Mesothelial cell of epicardium (in vitro differentiated cells): ENCODE measurements at places on chromosomes 3 and 15.

DNA sequence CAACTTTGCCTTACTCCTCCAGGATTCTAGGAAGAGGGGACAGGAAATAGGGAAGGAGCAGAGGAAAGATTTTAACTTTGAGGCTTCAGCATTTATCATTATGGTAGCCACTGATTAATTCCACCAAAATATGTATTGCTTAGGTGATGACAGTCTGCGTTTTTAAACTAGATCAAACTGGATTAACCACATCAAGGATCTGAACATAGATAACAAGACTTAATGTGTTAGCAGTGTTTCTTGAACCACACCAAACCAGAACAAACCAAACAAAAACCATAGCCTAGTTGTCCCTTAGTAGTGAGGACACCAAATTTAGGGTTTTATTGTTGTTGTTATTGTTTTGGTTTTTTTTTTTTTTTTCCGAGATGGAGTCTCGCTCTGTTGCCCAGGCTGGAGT, 113.5 kb upstream of the LMOD3 start:
- no peaks in the 10 kb centered on the region for H3K27me3 ChIP-seq
- H3K36me3 ChIP-seq = peaks cover 4% of the 10 kb centered on the region
- no peak for DNase-seq
- peak overlapping the region; percentile 60 for H3K4me3 ChIP-seq
- peak overlapping the region; percentile 92 for H3K27ac ChIP-seq

DNA sequence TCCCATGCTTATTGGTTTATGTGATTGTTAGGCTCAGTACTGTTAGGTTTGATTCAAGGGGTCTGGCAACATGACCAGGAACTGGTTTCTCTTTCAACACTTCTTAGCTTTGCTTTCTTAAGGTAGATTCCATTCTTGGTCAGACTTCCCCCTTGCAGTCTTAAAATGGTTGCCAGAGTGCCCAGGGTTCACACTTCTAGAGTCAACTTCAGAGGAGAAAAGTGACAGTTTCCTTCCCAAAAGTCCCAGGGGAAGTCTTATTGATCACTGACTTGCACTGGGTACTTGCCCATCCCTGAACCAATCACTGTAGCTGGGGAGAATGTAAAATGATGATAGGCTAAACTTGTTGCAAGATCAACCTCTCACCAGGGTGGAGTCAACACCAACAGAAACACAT, 14.1 kb downstream of the MGLL start:
- H3K4me3 ChIP-seq = no peak overlapping the region
- no peak for DNase-seq
- H3K27me3 ChIP-seq = peaks cover 10% of the 10 kb centered on the region
- no peak overlapping the region for H3K27ac ChIP-seq
- no peaks in the 10 kb centered on the region for H3K36me3 ChIP-seq

- H3K36me3 ChIP-seq = no peaks in the 10 kb centered on the region
- no peak for DNase-seq
- no peaks in the 10 kb centered on the region for H3K4me1 ChIP-seq
- H3K27me3 ChIP-seq = no peaks in the 10 kb centered on the region
Observed at GRCh38 chr3:18216996-18217395, 208.1 kb downstream of the SATB1 start.

- peaks cover 1% of the 10 kb centered on the region for H3K4me1 ChIP-seq
- no peak overlapping the region for H3K4me3 ChIP-seq
- no peak overlapping the region for H3K27ac ChIP-seq
- DNase-seq = no peak
Observed at GRCh38 chr15:92184679-92185230, 208.9 kb upstream of the ST8SIA2 start.

- H3K27me3 ChIP-seq = no peaks in the 10 kb centered on the region
- no peak for DNase-seq
- no peak overlapping the region for H3K27ac ChIP-seq
Observed at GRCh38 chr3:171314341-171314740, 145.9 kb downstream of the TNIK start.

- DNase-seq = peak; percentile 3
- peaks cover 8% of the 10 kb centered on the region for H3K4me1 ChIP-seq
- no peak overlapping the region for H3K4me3 ChIP-seq
- no peaks in the 10 kb centered on the region for H3K27me3 ChIP-seq
Observed at GRCh38 chr15:31207246-31207645, 105.7 kb upstream of the TRPM1 start.

GRCh38 chr15:76846782-76847181, 58.4 kb downstream of the SCAPER start:
- DNase-seq = no peak
- no peaks in the 10 kb centered on the region for H3K27me3 ChIP-seq
- no peak overlapping the region for H3K4me3 ChIP-seq
- no peaks in the 10 kb centered on the region for H3K4me1 ChIP-seq
- no peak overlapping the region for H3K27ac ChIP-seq
- H3K36me3 ChIP-seq = peaks cover 46% of the 10 kb centered on the region

DNA sequence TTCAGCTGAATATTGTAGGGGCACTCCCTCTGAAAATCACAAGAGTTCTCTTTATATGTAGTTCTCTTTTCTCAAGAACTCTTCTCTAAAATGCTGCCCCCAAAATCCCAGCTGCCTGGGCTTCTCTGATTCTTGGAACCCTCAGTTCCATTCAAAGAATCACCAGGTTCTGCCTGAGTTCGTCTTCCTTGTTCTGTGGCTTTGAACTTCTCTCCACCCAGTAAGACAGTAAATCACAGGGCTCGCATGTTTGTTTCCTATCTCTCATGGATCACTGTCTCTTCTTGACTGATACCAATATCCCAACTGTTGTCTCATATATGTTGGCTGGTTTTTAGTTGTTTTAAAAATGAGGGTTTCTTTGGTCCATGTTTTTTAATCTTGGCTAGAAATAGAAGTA, 359.5 kb upstream of the CBLB start:
- H3K27me3 ChIP-seq = no peaks in the 10 kb centered on the region
- no peak for DNase-seq
- peaks cover 5% of the 10 kb centered on the region for H3K4me1 ChIP-seq
- no peak overlapping the region for H3K4me3 ChIP-seq

GRCh38 chr15:25060472-25060803, 105.7 kb downstream of the SNRPN start:
- DNase-seq = peak; percentile 3
- no peaks in the 10 kb centered on the region for H3K4me1 ChIP-seq
- H3K4me3 ChIP-seq = no peak overlapping the region
- H3K27me3 ChIP-seq = no peaks in the 10 kb centered on the region
- no peak overlapping the region for H3K27ac ChIP-seq

GRCh38 chr3:98027085-98027446, 8.0 kb downstream of the GABRR3 start:
- H3K4me3 ChIP-seq = no peak overlapping the region
- peaks cover 22% of the 10 kb centered on the region for H3K4me1 ChIP-seq
- no peak for DNase-seq
- H3K36me3 ChIP-seq = no peaks in the 10 kb centered on the region

DNA sequence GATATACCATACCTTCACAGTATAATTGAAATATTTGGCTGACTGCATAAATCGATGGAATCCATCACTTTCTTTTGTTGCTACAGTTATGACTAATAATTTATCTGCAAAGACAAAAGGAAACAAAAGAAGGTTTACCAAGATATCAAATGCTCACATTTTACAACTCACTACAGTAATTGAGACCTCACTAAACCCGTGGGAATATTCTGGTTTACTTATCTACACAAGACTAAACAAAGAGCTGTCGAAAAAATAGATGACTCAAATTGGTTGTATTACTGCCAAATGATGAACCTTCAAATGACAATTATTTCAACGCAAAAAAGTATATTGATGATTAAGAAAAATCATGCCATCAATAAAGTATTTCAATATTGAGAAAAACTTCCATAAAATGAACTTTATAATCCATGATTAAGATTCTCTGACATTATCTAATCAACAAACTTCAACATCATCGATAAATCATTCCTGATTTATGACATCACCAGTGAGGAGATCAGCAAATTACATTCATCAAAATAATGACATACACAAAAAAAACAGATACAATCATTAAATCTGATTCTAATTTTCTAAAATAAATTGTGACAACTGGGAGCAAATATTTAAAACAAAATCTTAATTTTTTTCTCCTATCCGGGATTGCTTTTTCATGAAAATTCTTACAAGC, 36.7 kb downstream of the PLOD2 start:
- H3K4me3 ChIP-seq = no peak overlapping the region
- no peak for DNase-seq
- H3K36me3 ChIP-seq = peaks cover 16% of the 10 kb centered on the region

GRCh38 chr3:127488141-127488672, 102.3 kb downstream of the TPRA1 start:
- H3K27ac ChIP-seq = no peak overlapping the region
- no peaks in the 10 kb centered on the region for H3K36me3 ChIP-seq
- no peak for DNase-seq
- no peak overlapping the region for H3K4me3 ChIP-seq

- no peak overlapping the region for H3K27ac ChIP-seq
- H3K4me1 ChIP-seq = no peaks in the 10 kb centered on the region
- DNase-seq = no peak
- H3K36me3 ChIP-seq = no peaks in the 10 kb centered on the region
- no peak overlapping the region for H3K4me3 ChIP-seq
Observed at GRCh38 chr3:72191209-72191960, 406.4 kb upstream of the PROK2 start.

GRCh38 chr15:58147171-58147611, 9.0 kb downstream of the AQP9 start:
- no peak for DNase-seq
- no peak overlapping the region for H3K27ac ChIP-seq
- no peaks in the 10 kb centered on the region for H3K36me3 ChIP-seq
- H3K4me3 ChIP-seq = no peak overlapping the region
- H3K27me3 ChIP-seq = no peaks in the 10 kb centered on the region
- peaks cover 2% of the 10 kb centered on the region for H3K4me1 ChIP-seq

- no peak for DNase-seq
- H3K4me1 ChIP-seq = peaks cover 9% of the 10 kb centered on the region
- no peak overlapping the region for H3K27ac ChIP-seq
- H3K27me3 ChIP-seq = peaks cover 2% of the 10 kb centered on the region
- H3K36me3 ChIP-seq = no peaks in the 10 kb centered on the region
Observed at GRCh38 chr15:69559440-69560190, 107.0 kb downstream of the RPLP1 start.

- H3K36me3 ChIP-seq = no peaks in the 10 kb centered on the region
- peaks cover 32% of the 10 kb centered on the region for H3K4me1 ChIP-seq
- DNase-seq = peak; percentile 28
- peak overlapping the region; percentile 78 for H3K4me3 ChIP-seq
Observed at GRCh38 chr3:115512565-115513415, 110.5 kb upstream of the GAP43 start.
